ENCODE measurements at places on chromosomes 1 and 21. TPM values are rescaled to one million over a fixed set of nuclear protein-coding genes. Genes with fewer than 3 reads are reported as not detected.

Gene MTARC2
- 6.6 TPM for total RNA-seq

Gene GRIK1
- total RNA-seq = not detected

Gene SPOCD1
- total RNA-seq = 0.10 TPM

Gene HES5
- total RNA-seq = 0.28 TPM

Gene POFUT2
- total RNA-seq = 19.3 TPM

Gene PDZK1IP1
- total RNA-seq = 38.0 TPM

Gene SLC2A5
- not detected for total RNA-seq

DNA sequence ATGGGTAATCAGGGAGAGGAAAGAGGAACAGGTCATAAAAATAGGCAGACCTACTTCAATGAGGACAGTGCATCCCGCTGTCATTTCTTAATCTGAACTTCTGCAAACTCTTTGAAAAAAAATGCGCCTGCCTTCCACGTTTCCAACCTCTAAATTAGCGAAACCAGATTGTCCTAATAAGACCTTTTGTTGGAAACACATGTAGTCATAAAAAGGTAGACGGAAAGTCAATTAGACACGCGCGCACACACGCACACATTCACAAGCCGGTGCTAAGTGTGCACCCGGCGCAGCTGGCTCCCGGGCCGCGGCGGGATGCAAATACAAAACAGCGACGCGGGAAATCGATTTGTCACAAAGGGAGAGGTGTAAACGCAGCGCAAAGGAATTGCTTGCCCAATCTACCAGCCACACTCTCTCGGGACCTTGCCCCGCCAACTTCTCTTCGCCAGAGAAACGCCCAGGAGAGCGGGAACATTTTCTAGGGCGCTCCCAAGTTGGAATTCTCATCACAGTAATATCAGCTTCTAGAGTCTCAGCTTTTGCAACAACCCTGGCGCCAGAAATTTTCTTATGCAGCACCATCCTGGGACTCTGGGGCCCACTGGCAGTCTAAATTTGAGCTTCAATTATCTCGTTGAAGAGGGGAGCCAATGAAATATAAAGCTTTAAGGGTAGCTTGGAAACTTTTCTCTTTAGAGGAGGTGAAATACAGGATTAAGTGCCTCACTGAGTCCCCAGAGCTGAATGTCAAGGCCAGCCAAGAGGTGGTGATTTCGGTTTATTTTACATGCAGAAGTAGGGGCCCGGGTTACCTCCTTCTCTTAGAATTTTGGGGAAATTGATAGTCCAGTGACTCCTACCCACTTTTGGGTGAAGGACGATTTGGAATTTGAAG lies 4.5 kb downstream of the PRRX1 start:
- no peak for DNase-seq

- no peak for DNase-seq
These were observed 22.9 kb downstream of the RGL1 start for GRCh38 chr1:183827801-183828200.

DNA sequence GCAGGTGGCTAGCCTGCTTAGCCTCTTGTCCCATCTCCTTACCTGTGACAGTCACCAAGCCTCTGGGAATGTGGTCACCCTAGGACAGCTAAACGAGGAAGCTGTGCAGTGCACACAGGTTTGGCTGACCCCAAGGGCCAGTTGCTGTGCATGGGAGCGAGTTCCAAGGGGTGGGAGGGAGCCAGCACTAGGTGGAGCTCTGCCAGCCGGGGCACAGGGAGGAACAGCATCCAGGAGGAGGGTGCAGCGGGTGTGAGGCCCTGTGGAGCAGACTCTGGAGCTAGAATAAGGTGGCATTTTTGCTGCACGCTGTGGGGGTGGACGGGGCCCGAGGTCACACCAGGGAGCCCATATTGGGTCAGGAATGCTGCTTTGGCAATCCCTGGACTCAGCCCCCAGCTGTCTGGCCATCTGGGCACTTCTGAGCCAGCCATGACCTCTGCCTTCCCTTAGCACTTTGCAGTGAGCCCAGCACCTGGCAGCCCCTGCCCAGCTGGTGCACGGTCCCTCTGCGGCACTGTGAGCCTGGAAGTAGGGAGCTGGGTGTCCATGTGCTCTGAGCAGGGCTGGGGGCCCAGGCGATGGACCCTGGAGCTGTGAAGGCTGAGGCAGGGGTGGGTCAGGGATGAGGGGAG lies 8.7 kb downstream of the PDXK start:
- peak; percentile 48 for DNase-seq

DNA sequence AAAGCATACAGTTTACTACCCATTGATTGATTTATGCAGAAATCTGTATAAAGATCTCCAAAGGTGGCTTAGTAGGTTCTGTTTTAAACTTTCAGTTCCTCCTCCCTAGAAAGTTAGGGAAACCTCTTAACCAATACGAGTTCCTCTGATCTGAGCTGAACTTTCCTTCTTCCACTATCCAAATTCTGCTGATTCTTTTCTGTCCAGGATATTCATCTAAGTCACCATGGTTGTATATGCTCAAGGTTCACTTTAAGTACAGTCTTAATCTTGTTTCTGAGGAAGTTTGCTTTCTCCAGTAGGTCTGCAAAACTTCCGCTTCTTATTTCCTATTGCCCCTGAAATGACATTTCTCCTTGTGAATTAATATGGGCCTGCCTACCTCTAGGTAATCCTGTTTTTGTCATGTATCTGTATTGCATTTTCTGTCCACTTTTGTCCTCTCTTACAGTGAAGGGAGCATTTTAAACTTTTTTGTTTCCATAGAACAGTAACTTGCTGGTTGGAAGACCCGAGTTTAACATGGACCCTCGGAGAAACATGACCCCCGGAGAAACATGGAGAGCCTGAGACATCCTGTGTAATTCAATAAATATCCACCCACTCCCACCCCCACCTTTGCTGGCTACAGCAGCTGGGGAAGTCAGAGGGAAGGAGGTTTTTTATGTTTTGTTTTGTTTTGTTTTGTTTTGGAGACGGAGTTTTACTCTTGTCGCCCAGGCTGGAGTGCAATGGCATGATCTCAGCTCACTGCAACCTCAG lies 16.7 kb upstream of the TUT4 start:
- DNase-seq = no peak

DNA sequence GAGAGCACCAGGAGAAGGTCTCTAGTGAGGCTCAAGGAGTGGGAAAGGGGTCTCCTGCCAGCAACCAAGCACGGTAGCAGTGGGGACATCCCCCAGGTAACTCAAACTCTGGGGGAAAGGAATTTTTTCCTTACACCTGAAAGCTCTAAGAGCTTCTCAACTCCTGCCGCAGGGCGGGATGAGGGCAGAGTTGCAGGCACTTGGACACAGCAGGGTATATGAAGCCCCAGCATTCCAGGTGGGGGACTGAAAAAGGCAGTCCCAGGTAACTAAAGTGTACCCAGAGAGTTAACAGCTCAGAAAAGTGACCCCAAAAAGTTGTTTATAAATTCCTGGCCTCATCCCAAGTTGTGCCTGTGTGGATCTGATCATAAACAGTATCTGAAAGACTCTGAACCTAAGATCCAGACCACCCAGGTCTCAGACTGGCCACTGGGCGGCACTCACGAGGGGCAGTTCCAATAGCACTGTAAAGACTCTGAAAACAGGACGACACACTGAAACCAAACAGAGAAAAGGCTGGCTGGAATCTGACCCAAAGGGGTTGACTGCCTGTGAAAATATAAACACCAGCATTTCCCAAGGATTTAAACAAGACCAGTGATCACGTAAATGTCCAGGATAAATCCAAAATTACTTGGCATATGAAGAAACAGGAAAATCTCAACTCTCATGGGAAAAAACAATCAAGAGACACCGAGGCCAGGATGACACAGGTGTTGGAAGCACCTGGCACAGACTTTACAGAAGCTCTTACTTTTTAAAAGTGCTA lies 47.5 kb downstream of the HSF2BP start:
- DNase-seq = peak; percentile 59

DNA sequence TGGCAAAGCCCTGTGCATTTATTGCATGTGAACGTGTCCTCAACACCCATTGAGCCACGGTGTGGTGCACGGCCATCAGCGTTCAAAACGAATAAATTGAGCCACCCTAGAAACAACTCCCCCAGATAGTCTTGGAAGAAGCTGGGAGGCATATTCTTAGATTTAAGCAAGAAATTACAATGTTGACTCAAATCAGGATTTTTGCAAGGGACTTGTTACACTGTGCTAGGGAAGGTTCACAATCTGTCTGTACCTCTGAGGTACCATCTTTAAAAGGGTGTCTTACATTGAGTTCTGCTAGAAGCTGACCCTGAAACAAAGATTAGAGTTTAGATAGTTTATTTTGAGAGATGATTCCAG lies 16.2 kb downstream of the CD247 start:
- DNase-seq = no peak

- DNase-seq = no peak
These were observed 330.3 kb upstream of the SNX7 start for GRCh38 chr1:98331243-98331642.

DNA sequence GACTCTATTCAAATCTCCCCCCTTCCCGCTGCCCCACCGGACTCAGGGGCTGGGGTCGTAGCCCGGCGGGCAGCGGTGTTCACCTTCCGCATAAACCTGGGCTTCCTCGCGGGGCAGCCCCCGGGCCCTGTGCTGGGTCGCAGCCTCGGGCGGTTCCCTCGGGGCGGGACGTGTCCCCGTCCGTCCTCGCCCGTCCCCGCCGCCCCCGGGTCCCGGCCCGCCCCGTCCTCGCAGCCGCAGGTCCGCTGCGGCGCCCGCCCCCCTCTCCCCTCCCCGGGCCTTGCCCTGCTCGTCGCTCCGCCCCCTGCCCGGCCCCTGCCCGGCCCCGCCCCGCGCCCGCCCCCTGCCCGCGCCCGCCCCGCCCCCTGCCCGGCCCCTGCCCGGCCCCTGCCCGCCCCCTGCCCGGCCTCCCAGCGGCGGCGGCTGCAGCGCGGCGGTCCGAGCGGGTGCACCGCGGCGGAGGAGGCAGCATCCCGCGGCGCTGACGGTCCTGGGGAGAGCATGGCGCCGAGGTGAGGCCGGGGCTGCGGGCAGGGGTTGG lies at the start of gene COL18A1:
COL18A1 (plus strand) TSS at position 436 of the 541 bp plus-strand sequence; CDS start at position 502, 66 bp downstream.
- no peak for DNase-seq

GRCh38 chr1:153767519-153767918 lies 7.7 kb upstream of the SLC27A3 start:
- no peak for DNase-seq

GRCh38 chr1:197776351-197777105 lies 1.2 kb upstream of the DENND1B start:
- DNase-seq = no peak

- DNase-seq = peak; percentile 51
These were observed at the start of gene BACE2 for GRCh38 chr21:41167348-41168342. Gene BACE2, plus strand, starts transcription at chr21:41168160. Its CDS starts 104 bp downstream, at chr21:41168264.

DNA sequence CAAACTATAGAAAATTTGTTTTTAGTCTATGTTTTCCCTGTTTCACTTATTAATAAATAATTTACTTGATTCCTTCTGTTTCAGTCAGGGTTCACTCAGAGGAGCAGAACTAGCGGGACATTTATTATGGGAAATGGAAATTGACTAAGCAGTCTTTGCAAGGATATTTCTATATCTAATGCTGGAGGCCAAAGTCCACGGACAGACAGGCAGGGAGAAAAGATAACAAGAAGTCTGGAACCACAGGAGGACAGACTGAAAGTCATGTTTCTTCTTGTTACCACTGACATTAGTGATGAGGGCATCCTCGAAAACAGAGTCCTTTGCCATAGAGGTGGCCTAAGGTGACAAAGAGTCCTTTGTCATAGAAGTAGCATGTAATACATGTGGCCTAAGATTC lies 744.5 kb upstream of the TMPRSS15 start:
- DNase-seq = no peak

- DNase-seq = no peak
These were observed 19.9 kb downstream of the ACTN2 start for GRCh38 chr1:236706183-236706582.

DNA sequence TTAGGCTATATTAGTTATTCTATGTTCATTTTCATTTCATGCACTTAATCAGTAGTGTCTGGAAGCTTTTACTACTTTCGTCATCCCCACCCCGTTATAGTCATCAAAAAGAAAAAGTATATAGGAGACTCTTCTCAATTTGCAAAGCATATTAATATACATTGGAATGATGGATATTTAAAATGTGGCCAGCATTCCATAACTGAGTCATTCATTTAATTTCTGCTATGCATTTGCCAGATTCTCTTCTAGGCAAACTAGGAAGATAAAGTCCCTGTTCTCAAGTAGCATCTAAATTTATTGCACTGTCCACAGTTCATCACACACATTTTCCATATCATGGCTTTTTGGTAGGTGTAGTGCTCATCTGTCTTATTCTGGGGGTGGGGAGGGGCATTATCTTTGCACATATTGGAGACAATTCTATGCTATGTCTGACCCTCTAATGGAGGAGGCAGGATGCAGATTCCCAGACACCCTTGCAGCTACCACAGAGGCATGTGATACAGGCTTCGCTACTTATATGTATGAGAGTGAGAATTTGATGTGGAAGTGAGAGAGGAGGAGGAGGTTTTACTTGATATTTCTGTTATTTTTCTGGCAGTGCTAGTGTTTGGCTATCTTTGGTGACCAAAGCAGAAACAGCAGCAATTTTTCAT lies 125.8 kb downstream of the CTH start:
- DNase-seq = no peak

DNA sequence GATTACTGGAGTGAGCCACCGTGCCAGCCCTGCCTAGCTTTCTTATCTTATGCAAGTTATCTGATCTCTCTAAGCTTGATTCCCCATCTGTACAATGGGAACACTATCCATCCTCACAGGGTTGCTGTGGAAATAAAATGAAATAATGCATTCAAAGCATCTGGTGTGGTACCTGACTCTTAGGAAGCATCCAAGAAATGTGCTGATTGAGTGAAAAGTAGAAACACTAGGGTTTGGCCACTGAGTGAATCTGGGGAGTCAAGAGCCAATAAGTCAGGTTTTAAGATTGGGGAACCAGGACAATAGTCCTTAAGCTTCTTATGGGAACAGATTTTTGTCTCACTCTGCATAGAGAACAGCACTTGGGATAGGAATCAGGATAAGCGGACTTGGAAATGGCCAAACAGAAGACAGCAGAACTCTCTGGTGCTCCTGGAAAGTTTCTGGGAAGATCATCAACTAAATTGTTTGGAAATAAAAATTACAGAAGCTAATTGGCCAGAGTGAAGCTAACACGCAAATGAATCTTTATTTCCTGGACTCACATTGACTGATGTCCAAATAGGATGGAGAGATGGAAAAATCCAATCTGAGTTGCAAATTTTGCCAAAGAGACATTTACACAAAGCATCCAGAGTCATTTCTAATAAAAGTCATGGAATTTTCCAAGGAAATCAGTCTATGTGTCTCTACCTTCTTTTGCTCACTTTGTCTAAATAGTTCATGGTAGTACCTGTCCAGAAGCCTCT lies 3.3 kb downstream of the PAFAH2 start:
- no peak for DNase-seq

- peak; percentile 81 for DNase-seq
These were observed 12.0 kb downstream of the UBE2Q1 start for GRCh38 chr1:154546264-154547063.

GRCh38 chr1:231184891-231185290 lies 23.0 kb downstream of the TRIM67 start:
- DNase-seq = no peak

DNA sequence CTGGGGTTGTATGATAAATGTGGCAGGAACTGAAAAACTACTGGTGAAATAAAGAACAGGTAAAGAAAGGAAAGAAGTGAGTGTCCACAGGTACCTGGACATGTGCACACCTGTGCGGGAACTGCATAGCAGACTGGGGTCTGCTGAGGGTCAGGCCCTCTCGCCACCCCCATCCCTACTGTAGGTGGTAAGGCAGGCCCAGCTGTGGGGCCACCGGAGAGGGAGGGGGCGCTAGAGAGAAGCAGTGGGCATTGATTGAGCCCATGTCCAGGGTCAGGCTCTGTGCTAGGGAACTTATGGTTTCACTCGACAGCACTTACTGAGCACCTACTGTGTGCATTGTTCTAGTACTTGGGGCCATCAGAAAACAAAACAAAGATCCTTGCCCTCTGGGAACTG lies 400.5 kb downstream of the MATN1 start:
- DNase-seq = no peak

- peak; percentile 75 for DNase-seq
These were observed 24.7 kb downstream of the KNCN start for GRCh38 chr1:46526691-46527291.

Data from HT-29 (cell line).